Peyer's patch (tissue), 4 donors: ENCODE measurements at places on chromosomes 3 and 15. TPM values are rescaled to one million over a fixed set of nuclear protein-coding genes. Genes with fewer than 3 reads are reported as not detected.

TLR9 gene
- not detected for total RNA-seq

CD96 gene
- total RNA-seq: 4.3 TPM

STRC gene
- not detected for total RNA-seq

SPINK8 gene
- total RNA-seq: not detected

MEX3B gene
- total RNA-seq: not detected

DUOXA1 gene
- total RNA-seq: not detected

TM4SF18 gene
- 1.1 TPM for total RNA-seq

ZPLD1 gene
- total RNA-seq: not detected

GPR149 gene
- total RNA-seq: not detected

C3orf85 gene
- total RNA-seq: 71.9 TPM

CCR4 gene
- total RNA-seq: not detected

IL17RE gene
- 94.0 TPM for total RNA-seq

GAP43 gene
- total RNA-seq: not detected

BFSP2 gene
- not detected for total RNA-seq

ZCWPW2 gene
- total RNA-seq: not detected

STARD9 gene
- 153 TPM for total RNA-seq

ARPIN gene
- total RNA-seq: 46.9 TPM

RNF168 gene
- 56.1 TPM for total RNA-seq

MB21D2 gene
- 6.6 TPM for total RNA-seq

TM4SF1 gene
- total RNA-seq: 24.7 TPM

ADAMTS7 gene
- total RNA-seq: 24.8 TPM

NPAP1 gene
- not detected for total RNA-seq

LYSMD2 gene
- 14.4 TPM for total RNA-seq

SYNM gene
- 14.7 TPM for total RNA-seq

MFSD1 gene
- 14.9 TPM for total RNA-seq

P2RY13 gene
- total RNA-seq: not detected

CCR9 gene
- 4.4 TPM for total RNA-seq

LMOD3 gene
- not detected for total RNA-seq

LRRIQ4 gene
- not detected for total RNA-seq

RHOV gene
- total RNA-seq: not detected

CAV3 gene
- total RNA-seq: not detected
